Islet precursor cell (in vitro differentiated cells): ENCODE measurements at places on chromosomes 1 and 21.

GRCh38 chr1:247966532-247967204 is 1.6 kb downstream of the OR2AK2 start:
- no peak for DNase-seq

- no peak for DNase-seq
Observed at GRCh38 chr21:35028451-35028978, 20.6 kb downstream of the RUNX1 start.

GRCh38 chr21:16040601-16041000 is 310.8 kb downstream of the USP25 start:
- no peak for DNase-seq

- DNase-seq: no peak
Observed at GRCh38 chr1:27506703-27507102, 16.7 kb upstream of the WASF2 start.

DNA sequence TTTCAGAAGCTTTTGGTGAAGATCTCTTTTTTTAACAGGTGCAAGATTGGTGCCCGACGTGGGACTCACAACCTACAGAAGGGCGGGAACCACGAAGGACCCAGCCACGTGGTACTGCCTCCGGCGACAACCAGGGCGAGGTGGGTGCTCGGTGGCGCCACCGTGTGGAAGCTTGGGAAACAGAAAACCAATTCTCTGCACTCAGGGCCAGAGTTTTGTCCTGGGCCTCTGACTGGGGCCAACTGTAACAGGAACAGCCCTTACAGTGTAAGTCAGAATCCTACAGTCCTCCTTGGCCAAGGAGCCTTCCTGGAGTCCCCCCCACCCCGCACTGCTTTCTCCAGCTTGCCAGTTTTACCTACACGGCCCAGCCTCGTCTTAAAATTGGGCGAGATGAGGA is 11.6 kb upstream of the S100A7A start:
- peak; percentile 53 for DNase-seq
